Activated CD8-positive, alpha-beta memory T cell treated with anti-CD3 and anti-CD28 coated beads for 48 hours (primary cell): ENCODE measurements at places on chromosomes 7 and 10.

- DNase-seq: no peak
Measured at GRCh38 chr10:70379581-70380176, 2.7 kb downstream of the LRRC20 start.

- DNase-seq: no peak
Measured at GRCh38 chr7:53350241-53350640, 314.8 kb downstream of the POM121L12 start.

DNA sequence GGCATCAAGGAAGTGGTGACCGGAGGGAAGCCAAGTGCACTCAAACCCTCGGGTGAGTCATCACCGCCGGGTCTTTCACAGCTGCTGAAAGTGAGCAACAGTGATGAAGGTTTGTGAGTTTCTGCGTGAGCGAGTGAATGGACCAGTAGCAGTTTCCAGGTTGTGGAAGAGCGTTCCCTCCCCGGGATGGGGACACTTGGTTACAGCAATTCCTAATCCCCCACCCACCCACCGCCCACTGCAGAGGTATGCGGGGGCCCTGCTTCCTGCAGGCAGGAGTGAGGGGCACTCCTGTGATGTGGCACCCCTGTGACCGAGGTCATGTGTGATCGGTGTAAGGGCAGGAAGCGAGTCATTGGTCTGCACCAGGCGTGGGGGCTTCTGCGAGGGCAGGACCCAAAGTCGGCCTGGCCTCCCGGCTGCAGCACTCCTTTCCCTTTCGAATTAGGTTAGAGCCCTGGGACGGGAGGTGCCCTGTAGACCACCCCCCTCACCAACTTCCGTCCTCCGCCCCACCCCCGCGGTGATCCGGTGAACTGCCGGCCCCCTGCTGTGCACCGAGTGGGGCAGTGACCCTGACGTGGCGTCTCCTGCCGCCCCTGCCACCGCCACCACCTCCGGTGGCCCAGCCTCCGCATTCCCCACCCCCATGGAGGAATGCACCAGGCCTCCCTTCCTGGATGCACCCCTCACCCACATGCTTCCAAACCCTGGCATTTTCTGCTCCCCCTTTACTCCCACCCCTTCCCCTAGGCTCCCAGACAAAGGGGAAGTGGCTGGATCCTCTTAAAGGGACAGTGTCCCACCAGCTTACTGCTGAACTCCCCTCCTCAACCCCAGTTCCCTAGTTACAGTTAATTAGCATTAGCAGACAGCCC lies 10.9 kb downstream of the LIMK1 start:
- DNase-seq: peak; percentile 55

DNA sequence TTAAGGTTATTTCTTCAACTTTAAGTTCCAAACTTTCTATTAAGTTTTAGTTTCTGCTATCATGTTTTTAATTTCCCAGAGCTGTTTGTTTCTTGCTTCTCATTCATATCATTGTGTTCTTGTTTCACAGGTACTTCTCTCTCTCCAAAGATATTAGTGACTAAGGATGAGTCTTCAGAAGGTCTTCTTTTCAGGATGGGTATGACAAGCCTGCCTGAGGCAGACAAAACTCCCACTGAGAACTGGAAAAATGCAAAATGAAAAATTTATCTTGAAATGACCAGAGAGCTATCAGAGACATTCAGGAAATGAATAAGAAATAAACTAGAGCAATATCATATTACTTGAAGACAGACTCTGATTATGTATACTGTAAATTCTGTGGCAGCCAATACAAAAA lies 110.8 kb upstream of the EGFR start:
- DNase-seq: no peak

GRCh38 chr7:104923010-104923421 lies 91.0 kb upstream of the KMT2E start:
- DNase-seq: peak; percentile 25
